ENCODE measurements at places on chromosomes 16 and 17.

GRCh38 chr17:48767263-48767774 lies 38.8 kb upstream of the HOXB13 start:
- H3K27me3 ChIP-seq = no peaks in the 10 kb centered on the region
- H3K36me3 ChIP-seq = no peaks in the 10 kb centered on the region
- no peaks in the 10 kb centered on the region for H3K4me1 ChIP-seq
- H3K4me3 ChIP-seq = no peak overlapping the region

GRCh38 chr16:86086471-86086870 lies 187.5 kb downstream of the IRF8 start:
- no peak for DNase-seq
- no peak overlapping the region for H3K4me3 ChIP-seq
- H3K4me1 ChIP-seq = no peaks in the 10 kb centered on the region
- H3K36me3 ChIP-seq = no peaks in the 10 kb centered on the region
- no peak overlapping the region for H3K27ac ChIP-seq

DNA sequence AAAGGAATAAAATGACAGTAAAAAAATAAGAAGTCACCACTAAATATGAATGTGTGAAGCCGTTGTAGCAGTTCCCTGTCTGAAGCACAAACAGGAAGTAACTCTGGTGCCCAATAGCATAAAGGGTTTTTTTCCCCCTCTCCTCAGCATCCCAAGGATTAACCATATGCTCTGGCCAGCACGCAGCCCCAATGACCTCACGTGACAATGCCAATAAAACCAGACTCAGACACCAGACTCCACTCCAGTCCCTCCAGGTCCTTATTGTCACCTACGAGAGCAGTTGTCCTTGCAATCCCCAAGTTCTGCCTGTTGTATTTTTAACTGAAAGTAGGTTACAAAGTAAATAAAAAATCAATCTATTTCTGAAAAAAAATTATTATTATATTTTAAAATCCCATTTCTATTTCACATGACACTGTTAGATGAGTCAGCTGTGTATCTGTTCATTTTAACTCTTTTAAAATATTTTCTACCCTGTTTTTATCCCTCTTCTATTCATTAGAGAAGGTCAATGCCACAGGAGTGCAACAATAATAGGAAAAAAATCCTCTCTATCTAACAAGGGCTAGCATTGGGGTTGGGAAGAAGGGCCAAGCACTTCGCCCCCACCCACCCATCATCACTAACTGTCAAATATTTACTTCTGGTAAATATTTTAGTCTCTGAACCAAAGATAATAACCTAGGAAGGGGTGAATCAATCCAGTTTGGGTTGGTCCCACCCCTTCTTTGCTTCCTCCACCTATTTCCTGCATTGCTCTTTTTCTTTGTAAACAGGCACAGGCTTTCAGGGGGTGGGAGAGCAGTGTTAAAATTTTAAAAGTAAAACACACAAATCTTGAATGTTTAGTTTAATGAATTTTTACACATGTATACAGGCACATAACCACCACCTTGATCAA lies 6.6 kb downstream of the PRAC1 start:
- H3K27me3 ChIP-seq = peaks cover 10% of the 10 kb centered on the region
- DNase-seq = no peak
- H3K36me3 ChIP-seq = no peaks in the 10 kb centered on the region
- H3K27ac ChIP-seq = no peak overlapping the region

- H3K4me1 ChIP-seq = no peaks in the 10 kb centered on the region
- H3K36me3 ChIP-seq = no peaks in the 10 kb centered on the region
- DNase-seq = no peak
- H3K4me3 ChIP-seq = no peak overlapping the region
- H3K27me3 ChIP-seq = no peaks in the 10 kb centered on the region
- H3K27ac ChIP-seq = no peak overlapping the region
Observed at GRCh38 chr16:9657641-9658040, 524.6 kb downstream of the GRIN2A start.

- peaks cover under 1% of the 10 kb centered on the region for H3K36me3 ChIP-seq
- no peak overlapping the region for H3K4me3 ChIP-seq
- H3K4me1 ChIP-seq = peaks cover 47% of the 10 kb centered on the region
- H3K27ac ChIP-seq = peak overlapping the region; percentile 52
- no peak for DNase-seq
Observed at GRCh38 chr16:70679671-70680494, 6.0 kb downstream of the MTSS2 start.

DNA sequence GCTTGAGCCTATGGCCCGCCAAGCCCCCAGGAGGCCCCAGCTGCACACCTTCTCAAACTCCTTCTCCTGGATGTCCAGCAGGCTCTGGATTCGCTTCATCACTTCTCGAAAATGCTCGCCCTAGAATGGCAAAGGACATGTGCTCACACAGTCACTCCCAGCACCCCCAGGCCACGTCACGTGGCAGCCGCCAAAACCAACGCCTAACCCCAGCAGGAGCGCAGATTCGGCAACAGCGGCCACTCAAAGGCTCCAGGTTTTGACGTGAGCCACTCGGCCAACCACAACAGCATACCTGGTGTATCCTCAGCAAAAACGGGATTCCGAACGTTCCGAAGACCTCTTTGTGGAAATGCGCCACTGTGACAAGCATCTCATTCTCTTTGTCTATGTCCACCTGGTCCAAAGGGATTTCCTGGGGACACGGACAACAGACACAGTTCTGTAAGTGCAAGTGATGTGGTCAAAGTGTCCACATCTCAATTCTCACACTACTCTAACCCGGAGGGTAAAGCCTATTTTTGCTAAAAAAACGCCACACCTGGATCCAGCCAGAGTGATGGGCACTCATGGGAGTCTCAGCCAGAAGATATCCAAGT lies 12.7 kb downstream of the LITAFD start:
- H3K27me3 ChIP-seq = no peaks in the 10 kb centered on the region
- no peaks in the 10 kb centered on the region for H3K4me1 ChIP-seq
- no peak overlapping the region for H3K27ac ChIP-seq
- no peak overlapping the region for H3K4me3 ChIP-seq

- H3K27ac ChIP-seq = no peak overlapping the region
- no peaks in the 10 kb centered on the region for H3K27me3 ChIP-seq
- DNase-seq = peak; percentile 5
- no peak overlapping the region for H3K4me3 ChIP-seq
- H3K36me3 ChIP-seq = no peaks in the 10 kb centered on the region
- no peaks in the 10 kb centered on the region for H3K4me1 ChIP-seq
Observed at GRCh38 chr17:33390479-33391176, 97.5 kb upstream of the ASIC2 start.

DNA sequence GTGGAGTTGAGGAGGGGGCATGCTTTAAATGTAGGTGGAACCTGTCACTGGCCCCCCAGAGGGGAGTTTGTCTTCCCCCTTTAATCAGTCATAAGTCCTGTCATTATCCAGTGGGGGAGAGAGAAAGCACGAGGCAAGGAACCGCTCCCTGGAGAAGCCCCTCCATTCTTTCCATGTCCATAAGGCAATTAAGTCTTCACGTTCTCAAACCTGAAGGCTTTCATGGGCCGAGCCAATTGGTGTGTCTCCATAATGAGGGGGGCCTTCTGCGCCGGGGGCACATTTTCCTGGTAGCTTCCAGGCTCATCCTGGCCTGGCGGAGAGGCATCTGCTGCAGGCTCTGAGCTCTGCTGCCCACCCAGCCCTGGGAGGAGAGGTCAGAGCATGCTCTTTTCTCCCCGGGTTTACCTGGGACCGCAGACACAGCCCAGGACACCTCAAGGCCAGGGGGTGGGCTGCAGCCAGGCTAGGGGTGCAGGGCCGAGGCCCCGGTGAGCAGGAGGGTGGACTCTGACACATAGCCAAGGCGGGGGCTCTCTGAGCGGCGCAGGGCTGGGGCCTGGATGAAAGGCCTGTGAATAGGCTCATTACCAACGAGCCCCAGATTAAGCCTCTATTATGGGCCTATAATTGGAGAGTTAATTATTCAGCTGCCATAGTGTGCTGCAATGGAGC lies 42.5 kb downstream of the C16orf78 start:
- H3K27ac ChIP-seq = no peak overlapping the region
- no peak for DNase-seq
- H3K36me3 ChIP-seq = no peaks in the 10 kb centered on the region
- H3K4me3 ChIP-seq = no peak overlapping the region
- H3K27me3 ChIP-seq = no peaks in the 10 kb centered on the region

- H3K4me3 ChIP-seq = no peak overlapping the region
- no peak overlapping the region for H3K27ac ChIP-seq
- DNase-seq = no peak
- no peaks in the 10 kb centered on the region for H3K27me3 ChIP-seq
- H3K4me1 ChIP-seq = no peaks in the 10 kb centered on the region
Observed at GRCh38 chr17:77681861-77682260, 276.6 kb upstream of the TNRC6C start.

DNA sequence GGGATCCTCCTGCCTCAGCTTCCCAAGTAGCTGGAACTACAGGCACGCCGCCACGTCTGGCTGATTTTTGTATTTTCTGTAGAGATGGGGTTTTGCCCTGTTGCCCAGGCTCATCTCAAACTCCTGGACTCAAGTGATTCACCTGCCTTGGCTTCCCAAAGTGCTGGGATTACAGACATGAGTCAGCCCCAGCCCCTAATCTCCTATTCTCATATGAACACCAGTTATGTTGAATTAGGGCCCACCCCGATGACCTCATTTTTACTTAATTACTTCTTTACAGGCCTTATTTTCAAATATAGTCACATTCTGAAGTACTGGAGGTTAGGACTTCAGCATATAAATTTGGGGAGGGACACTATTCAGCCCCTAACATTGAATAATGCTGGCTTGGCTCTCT lies 49.2 kb downstream of the ZNRF1 start:
- H3K4me1 ChIP-seq = peaks cover 17% of the 10 kb centered on the region
- no peaks in the 10 kb centered on the region for H3K36me3 ChIP-seq
- H3K4me3 ChIP-seq = no peak overlapping the region
- H3K27me3 ChIP-seq = no peaks in the 10 kb centered on the region
- no peak overlapping the region for H3K27ac ChIP-seq

- no peak overlapping the region for H3K27ac ChIP-seq
- H3K4me1 ChIP-seq = no peaks in the 10 kb centered on the region
- H3K36me3 ChIP-seq = peaks cover 3% of the 10 kb centered on the region
- H3K27me3 ChIP-seq = no peaks in the 10 kb centered on the region
Observed at GRCh38 chr16:71687861-71688260, 36.6 kb downstream of the PHLPP2 start.

DNA sequence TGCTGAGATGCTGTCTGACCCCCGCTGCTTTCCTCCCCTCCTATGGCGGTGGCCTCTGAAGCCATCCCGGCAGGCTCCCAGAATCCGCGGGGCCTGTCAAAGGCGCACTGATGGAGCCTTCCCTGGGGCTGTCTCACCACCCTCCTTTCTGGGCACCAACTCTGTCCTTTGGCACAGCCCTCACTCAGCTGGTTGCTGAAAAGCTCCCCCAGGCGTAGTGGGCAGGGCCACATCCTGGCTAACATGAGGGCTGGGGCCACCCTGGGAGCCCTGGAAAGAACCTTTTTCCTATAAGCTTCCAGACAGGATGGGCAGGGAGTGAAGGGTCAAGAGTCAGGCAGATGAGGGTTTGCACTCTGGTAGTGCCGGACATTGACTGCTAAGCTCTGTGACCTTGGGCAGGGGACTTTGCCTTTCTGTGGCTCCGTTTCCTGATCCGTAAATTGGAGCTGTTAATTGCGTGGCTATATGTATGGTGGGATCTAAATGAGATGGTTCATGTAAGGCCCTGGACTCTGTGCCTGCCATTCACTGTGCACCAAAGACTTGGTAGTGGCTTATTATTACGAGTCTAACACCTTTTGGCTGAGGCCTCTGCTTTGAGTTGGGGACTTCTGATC lies 27.6 kb upstream of the LASP1NB start:
- no peak for DNase-seq
- no peak overlapping the region for H3K4me3 ChIP-seq
- no peaks in the 10 kb centered on the region for H3K27me3 ChIP-seq

- no peak overlapping the region for H3K4me3 ChIP-seq
- no peaks in the 10 kb centered on the region for H3K27me3 ChIP-seq
- H3K27ac ChIP-seq = no peak overlapping the region
- no peaks in the 10 kb centered on the region for H3K36me3 ChIP-seq
- DNase-seq = no peak
- peaks cover 44% of the 10 kb centered on the region for H3K4me1 ChIP-seq
Observed at GRCh38 chr17:42682722-42683403, 532 bp downstream of the CNTNAP1 start.

- H3K4me1 ChIP-seq = peaks cover 99% of the 10 kb centered on the region
- H3K27me3 ChIP-seq = no peaks in the 10 kb centered on the region
- no peak overlapping the region for H3K4me3 ChIP-seq
- DNase-seq = no peak
Observed at GRCh38 chr17:77425791-77426641, 285.2 kb downstream of the SEC14L1 start.

- DNase-seq = no peak
- no peaks in the 10 kb centered on the region for H3K27me3 ChIP-seq
- no peaks in the 10 kb centered on the region for H3K4me1 ChIP-seq
- H3K36me3 ChIP-seq = no peaks in the 10 kb centered on the region
- H3K4me3 ChIP-seq = no peak overlapping the region
Observed at GRCh38 chr16:57127037-57127763, 34.8 kb downstream of the CPNE2 start.

DNA sequence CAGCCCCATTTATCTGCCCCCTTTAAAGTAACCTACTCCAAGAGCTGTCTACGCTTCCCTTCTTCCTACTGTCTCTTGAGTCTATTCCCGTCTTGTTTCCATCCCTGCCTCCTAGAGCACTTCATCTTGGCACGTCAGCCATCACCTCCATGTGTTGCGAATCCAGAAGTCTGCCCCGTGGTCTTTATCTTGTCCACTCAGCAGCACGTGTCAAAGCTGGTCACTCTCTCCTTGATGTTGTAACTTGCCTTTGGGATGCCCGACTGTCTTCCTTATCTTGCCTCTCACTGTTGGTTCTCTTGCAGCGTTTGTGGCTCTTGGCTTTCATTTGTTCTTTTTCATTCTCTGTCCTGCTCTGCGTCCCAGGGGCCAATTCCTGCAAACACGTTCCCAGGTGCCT lies 99.4 kb downstream of the PLCG2 start:
- H3K4me1 ChIP-seq = peaks cover 5% of the 10 kb centered on the region
- H3K4me3 ChIP-seq = no peak overlapping the region
- H3K27me3 ChIP-seq = no peaks in the 10 kb centered on the region
- H3K36me3 ChIP-seq = no peaks in the 10 kb centered on the region
- no peak for DNase-seq
- H3K27ac ChIP-seq = no peak overlapping the region

- peaks cover 47% of the 10 kb centered on the region for H3K4me1 ChIP-seq
- no peaks in the 10 kb centered on the region for H3K36me3 ChIP-seq
- no peaks in the 10 kb centered on the region for H3K27me3 ChIP-seq
Observed at GRCh38 chr17:57365420-57365819, 109.1 kb downstream of the MSI2 start.

- peaks cover 15% of the 10 kb centered on the region for H3K36me3 ChIP-seq
- no peaks in the 10 kb centered on the region for H3K27me3 ChIP-seq
- H3K27ac ChIP-seq = no peak overlapping the region
- peaks cover 20% of the 10 kb centered on the region for H3K4me1 ChIP-seq
Observed at GRCh38 chr16:48256579-48257177, 9.3 kb upstream of the ABCC11 start.

- DNase-seq = no peak
- no peaks in the 10 kb centered on the region for H3K27me3 ChIP-seq
- no peaks in the 10 kb centered on the region for H3K4me1 ChIP-seq
- no peak overlapping the region for H3K27ac ChIP-seq
Observed at GRCh38 chr16:35011-35677, 18.3 kb downstream of the POLR3K start.
